ENCODE measurements at places on chromosomes 11 and 22.

DNA sequence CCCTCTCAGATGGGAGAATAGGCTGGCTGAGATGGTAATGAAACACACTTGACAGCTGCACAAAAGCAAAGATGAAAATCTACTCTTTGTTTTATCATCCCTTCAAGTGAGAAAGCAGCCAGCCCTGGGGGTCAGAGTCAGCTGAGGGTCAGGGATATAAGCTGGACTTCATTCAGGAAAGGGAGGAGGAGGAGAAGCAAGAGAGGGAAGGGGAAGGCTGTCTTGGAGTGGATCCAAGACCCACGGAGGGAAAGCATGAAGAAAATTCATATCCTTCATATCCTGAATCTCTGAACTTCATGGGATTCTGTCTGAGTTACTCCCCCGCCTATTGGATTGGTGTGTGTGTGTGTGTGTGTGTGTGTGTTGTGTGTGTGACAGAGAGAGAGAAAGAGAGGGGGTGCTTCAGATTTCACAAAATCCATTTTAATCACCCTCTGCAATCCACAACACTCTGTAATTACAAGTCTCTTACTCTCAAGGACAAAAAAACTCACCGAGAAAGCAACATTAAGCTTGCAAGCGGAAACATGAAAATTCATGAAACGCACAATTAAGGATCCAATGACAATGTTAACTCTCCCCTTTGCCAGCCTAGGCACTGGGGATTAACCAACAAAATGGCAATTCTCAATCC is 327.7 kb downstream of the TENM4 start:
- DNase-seq, result no peak

DNA sequence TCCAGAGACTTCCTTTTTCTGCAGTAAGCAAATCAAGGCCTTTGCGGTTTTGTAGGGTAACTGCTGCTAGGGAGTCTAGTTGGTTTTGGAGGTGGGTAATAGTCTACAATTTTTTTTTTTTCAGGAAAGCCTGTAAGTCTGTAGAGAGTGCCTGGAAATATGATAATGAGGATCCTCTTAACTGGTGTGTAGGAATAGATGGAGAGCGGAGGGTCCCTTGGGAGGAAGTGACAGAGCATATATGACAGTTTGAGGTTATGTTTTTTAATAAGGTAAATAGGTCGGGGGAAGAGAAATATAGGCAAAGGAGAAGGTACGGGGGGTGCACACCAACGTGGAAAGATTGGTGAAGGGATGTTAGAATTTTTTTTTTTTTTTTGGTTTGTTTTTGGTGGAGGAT is 25.9 kb downstream of the ZNF195 start:
- no peak for DNase-seq

DNA sequence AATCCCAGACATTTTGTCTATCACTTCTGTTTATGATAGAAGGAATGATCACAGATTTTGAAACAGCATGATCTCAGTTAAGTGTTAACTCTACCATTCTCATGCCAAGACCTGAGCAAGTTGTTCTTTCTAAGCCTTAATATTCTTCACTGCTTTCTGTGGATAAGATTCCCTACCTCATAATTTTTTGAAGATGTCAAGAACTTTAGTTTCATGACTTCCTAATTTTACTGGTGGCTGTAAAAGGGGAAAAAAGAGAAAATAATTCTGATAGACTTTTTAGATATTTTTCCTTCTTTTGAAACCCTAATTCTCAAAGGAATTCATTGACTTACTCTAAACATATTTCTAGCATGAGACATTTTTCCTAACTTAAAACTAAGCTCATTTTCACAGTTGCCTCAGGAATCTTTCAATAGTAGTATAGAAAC is 520.0 kb upstream of the LUZP2 start:
- no peak for DNase-seq

- DNase-seq, result no peak
These were observed 49.2 kb downstream of the CNTN5 start for GRCh38 chr11:99069856-99070444.

DNA sequence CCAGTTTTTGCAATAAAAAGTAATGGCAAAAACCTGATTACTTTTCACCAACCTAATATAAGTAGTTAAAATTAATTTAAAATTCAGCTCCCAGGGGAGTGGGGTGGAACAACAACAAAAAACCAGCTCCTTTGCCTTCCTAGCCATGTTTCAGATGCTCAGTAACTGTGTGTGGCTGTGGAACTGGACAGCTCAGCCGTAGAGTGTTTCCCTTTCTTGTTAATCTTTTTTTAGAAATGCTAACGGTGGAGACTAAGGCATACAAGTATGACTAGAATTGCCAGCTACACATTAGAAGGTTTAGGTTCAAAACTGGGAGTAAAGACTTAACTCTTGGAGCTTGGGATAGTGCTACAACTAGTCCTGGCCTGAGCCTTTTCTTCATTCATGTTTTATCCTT is 45.0 kb downstream of the PPP6R3 start:
- no peak for DNase-seq

DNA sequence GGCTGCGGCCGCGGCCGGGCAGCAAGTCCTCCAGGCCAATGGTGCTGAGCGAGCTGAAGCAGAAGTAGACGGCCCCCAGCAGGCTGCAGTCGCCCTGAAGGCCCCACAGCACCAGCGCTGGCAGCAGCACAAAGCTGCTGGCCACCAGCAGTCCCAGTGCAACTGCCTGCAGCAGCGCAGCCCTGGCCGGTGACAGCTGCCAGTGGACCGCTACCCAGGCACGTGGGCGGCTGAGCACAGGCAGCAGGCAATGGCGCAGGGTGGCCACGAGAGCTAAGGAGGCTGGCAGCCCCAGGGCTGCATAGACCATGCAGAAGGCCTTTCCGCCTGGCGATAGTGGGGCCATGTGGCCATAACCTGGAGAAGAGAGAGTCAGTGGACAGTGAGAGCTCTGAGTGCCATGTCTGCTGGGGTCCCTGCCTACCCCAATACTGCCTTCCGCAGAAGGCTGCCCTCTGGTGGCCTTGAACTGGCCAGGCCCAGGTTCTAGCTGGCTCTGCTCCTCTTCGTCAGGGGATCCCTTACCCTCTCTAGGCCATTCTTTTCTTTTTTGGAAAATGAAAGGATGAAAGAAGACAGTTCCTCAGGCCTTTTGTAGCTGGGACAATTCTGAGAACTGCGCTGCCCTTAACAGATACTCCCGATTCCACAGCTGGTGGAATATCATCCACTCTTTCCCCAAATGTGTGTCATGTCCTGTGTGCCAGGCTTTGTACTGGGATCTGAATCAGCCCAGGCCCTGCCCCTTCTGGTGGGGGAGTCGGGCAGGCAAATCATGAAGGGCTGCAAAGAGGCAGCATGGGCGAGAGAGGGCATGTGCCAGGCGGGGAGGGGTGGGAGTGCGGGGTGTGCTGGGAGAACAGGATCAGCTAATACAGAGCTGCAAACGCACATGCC is 1.8 kb downstream of the KCNK7 start:
- DNase-seq, result peak; percentile 34

- no peak for DNase-seq
These were observed 13.5 kb upstream of the LRP5 start for GRCh38 chr11:68298659-68299516.

- DNase-seq, result peak; percentile 42
These were observed 56.1 kb downstream of the PRMT3 start for GRCh38 chr11:20443596-20443995.

DNA sequence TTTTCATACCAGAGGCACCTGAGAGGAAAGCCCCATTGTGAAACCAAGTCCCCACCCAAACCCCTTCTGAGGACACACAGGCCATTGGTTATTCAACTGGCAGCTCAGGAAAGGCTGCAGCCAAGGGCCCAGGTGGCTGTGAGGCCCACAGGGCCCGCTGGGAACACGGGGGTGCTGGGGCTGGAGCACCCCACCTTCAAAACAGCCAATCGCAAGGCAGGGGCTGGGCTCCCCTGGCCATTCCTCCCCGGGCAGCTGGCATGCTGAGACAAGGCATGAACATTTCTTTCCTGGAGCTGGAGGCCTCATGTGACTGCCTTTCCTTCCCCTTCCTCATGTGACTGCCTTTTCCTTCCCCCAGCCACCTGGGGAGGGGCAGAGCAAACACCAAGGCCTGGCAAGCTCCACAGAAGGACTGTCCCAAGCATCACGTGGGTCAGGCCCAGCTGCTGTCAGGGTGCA is 76.9 kb downstream of the PIWIL3 start:
- DNase-seq, result peak; percentile 51

DNA sequence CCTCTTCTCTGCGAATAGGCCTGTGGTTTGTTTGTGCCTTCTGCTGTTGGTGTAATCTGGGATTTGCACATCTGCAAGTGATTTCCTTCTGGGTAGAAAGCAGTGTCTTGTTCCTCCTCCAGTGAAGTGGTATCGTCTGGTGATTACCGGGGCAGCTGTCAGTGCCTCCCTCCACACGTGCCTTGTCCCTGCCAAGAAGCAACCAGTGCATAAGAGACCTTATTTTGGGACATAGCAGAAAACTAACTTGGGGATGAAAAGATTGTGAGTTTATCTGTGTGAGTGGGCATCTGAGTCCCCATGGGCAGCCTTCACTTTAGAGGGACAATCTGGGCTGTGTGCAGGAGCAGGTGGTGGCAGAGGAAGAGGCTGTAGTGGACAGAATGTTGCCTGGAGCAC is 71.5 kb upstream of the SORL1-AS1 start:
- no peak for DNase-seq

GRCh38 chr22:19597399-19597735 is 73.2 kb upstream of the CLDN5 start:
- peak; percentile 30 for DNase-seq

DNA sequence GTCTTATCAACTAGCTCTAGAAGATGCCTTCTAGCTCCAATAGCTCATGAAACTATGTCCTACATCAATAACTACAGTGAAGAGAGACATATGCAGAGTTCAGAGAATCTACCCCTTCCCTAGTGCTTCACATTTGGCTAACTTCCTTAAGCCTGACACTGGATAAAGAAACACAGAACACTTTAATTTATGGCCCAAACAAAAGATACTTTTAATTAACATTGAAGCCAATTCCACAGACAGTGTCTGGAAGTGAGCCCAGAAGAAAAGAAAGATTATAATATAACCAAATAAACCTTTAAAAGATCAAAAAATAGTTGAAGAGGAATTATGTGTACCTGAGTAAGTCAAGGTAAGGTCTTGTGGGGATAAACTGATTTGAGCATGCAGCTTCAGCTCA is 255.2 kb downstream of the C11orf87 start:
- no peak for DNase-seq

GRCh38 chr11:117908109-117908895 is 20.9 kb downstream of the TMPRSS13 start:
- DNase-seq, result no peak

DNA sequence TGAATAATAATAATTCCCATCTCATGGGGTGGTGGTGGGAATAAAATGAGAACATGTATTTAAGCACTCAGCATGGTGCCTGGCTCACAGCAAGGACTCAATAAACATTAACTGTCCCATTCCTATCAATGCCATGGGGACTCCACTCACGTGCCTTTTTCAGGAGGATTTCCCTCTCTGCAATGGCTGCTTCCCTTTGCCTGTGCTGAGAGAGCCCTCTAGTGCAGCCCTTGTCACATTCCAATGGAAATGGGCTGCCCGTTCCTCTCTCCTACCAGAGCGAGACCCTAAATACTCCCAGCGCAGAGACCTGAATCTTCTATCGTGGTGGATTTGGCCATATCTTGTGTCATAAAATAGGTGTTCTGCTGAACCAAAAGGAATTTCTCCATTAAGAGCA is 621.5 kb upstream of the B3GAT1 start:
- no peak for DNase-seq
